ENCODE measurements at places on chromosomes 1 and 21.

GRCh38 chr1:179881642-179882252 lies 338 bp upstream of the TOR1AIP1 start:
- DNase-seq, result no peak

DNA sequence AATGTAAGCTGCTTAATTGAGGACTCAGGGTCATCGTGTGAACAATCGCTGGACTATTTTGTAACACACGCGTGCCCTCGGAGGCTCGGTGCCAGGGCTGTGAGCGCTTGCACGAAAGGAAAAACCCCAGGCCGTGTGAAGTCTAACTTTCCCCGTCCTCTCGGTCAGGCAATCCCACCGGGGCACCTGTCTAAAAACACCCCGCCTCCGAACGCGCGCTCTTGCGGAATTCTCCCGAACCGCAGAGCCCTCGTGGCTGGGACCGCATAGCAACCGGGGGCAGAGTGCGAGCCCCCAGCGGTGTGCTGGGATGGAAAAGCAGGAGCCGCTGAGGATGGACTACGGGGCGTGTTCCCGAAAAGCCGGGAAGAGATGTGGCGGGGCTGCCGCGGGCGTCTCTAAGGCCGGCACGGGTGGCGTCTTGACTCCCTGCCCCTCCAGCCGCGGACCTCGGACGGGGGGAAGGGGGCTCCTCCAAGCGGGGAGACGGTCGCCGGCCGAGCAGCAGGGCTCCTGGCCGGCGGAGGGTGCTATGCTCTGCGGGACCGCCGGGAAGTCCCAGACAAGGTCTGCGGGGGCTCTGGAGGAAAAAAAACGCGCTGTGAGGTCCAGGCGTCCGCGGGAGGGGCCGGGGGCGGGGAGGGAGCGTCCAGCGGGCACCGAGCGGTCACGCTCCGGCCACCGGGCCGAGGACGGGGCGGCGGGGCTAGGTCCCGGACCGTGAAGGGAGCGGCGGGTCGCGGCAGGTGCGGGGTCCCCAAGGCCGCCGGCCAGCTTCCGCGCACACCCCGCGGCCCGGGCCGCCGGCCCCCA lies 936 bp downstream of the ZBTB21 start:
- no peak for DNase-seq

- DNase-seq, result no peak
Measured at GRCh38 chr1:227935826-227936225, 11.9 kb downstream of the WNT9A start.

DNA sequence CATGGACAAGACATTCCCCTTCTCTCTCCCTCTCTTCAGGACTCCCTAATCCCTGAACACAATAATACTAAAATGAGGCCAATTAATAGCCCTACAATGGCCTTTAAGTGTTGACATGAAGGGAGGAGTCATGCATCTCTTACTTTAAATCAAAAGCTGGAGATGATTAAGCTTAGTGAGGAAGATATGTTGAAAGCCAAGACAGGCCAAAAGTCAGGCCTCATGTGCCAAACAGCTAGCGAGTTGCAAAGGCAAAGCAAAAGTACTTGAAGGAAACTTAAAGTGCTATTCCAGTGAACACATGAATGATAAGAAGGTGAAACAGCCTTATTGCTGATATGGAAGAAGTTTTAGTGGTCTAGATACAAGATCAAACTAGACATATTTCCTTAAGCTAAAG lies 49.5 kb upstream of the CD46 start:
- no peak for DNase-seq

DNA sequence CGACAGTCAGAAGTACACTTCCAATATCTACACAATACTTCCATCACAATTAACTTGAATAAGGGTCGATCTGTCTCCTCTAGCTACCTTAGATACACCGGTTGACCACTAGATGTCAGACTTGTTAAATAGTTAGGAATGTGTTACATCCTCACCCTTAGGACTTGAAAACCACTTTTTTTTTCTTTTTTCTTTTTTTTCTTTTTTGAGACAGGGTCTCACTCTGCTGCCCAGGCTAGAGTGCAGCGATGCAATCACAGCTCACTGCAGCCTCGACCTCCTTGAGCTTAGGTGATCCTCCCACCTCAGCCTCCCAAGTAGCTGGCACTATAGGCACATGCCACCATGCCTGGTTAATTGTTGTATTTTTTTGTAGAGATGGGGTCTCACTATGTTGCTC lies 120.4 kb upstream of the GREM2 start:
- DNase-seq, result no peak

Data from activated CD8-positive, alpha-beta memory T cell treated with anti-CD3 and anti-CD28 coated beads for 1 hour (primary cell).